EH (cell line): ENCODE measurements at places on chromosomes 13 and 19.

- DNase-seq = no peak
These were observed 30.1 kb upstream of the FFAR2 start for GRCh38 chr19:35417713-35418534.

- no peak for DNase-seq
These were observed 5.6 kb downstream of the CADM4 start for GRCh38 chr19:43634068-43634467.

DNA sequence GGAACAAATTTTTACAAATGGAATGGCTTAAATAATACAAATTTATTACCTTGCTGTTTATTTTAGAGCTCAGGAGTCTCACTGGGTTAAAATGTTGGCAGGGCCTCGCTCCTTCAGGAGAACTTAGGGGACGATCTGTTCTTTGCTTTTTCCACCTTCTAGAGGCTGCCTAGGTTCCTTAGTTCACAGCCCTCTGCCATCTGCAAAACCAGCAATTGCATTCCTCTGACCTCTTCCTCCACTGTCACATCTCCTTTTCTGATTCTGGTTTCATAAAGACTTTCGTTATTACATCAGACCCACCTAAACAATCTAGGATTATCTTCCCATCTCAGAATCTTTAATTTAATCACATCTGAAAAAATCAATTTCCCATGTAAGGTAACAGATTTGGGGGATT lies 249.6 kb upstream of the SPRY2 start:
- no peak for DNase-seq

GRCh38 chr19:44890366-44891015 lies 563 bp upstream of the TOMM40 start:
- peak; percentile 100 for DNase-seq

DNA sequence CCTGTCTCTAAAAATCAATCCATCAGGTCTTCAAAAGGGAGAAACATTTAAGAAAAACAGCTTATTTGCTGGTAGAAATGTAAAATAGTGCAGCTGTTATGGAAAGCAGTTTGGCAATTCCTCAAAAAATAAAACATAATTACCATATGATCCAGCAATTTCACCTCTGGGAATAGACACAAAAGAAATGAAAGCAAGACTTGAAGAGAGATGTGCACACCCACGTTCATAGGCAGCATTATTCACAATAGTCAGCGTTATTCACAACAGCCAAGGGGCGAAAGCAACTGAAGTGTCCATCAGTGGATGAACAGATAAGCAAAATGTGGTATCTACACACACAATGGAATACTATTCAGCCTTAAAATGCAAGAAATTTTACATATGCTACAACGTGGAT lies 45.1 kb upstream of the DOCK9 start:
- DNase-seq = no peak

- DNase-seq = no peak
These were observed 275.4 kb downstream of the DNAJC15 start for GRCh38 chr13:43298816-43299215.

GRCh38 chr19:50663482-50663790 lies 14.2 kb downstream of the C19orf81 start:
- DNase-seq = peak; percentile 19

DNA sequence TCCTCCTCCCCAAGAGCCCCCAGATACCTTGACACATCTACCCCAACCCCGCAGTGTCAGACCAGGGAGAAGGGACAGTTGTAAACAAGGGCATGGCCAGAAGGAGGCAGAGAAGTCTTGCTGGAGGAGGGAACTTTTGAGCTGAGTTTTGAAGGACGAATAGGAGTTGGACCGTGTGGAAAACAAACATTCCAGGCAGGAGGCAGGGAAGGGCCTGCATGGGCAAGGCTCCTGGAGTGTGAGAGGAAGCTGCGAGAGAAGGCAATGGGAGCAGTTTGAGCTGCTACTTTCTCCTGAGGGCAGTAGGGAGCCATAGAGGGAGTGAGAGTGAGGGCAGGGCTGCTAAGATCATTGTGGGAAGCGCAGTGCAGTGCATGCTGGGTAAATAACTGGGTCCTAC lies 23.3 kb downstream of the IL12RB1 start:
- DNase-seq = no peak

- no peak for DNase-seq
These were observed 445.4 kb downstream of the DCT start for GRCh38 chr13:94033830-94034642.

DNA sequence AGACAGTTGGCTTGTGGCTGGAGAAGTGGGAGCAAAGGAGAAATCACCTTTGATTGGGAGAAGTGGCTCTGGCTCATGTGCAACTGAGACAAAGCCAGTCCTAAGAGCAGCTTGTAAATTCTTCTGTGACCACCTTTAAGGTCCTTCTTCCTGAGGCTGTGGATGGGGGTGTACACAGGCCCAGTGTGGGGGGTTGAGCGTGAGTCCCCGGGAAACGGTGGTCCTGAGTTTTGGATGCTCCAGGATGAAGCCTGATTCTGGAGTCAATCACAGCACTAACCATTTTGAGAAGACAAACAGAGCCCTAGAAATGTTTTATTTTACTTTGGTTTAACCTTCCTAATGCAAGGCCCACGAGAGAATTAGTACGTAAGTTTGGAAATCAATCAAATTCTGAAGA lies 3.9 kb upstream of the CEBPA start:
- no peak for DNase-seq

DNA sequence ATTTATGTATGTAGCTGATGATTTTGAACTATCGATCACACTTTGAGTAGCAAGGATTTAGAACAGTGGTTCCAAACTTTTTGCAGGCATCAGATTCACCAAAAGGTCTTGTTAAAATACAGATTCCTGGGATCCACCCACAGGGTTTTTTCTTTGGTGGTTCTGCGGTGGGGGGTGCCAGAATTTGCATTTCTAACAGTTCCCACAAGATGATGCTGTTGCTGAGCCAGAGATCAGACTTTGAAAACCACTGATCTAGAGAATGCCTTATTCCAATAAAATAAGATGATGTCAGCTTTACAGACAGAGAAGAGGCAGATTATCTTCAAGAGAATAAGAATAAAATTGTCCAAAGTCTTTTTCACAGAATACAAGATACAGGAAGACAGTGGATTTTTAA lies 80.9 kb upstream of the SHISA2 start:
- peak; percentile 5 for DNase-seq

GRCh38 chr19:16106121-16106520 lies 5.6 kb upstream of the RAB8A start:
- DNase-seq = peak; percentile 62

DNA sequence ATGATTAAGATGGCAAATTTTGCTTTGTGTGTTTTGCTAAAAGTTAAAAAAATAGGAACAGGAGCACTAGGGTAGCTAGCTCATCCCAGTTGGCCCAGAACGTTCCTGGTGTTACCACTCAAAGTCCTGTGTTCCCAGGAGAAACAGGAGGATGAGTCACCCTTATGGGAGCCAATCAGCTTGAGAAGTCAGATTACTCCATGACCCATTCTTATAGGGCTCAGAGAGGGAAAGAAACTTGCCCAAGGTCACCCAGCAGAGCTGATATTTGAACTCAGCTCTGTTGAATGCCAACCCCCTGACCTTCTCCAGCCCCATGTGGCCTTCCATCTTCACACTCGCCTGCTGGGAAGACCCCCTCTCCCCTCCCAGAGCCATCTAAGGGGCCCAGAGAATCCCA lies 13.0 kb downstream of the NMRK2 start:
- DNase-seq = peak; percentile 50

GRCh38 chr13:28918030-28918429 lies 97.9 kb downstream of the MTUS2 start:
- no peak for DNase-seq

DNA sequence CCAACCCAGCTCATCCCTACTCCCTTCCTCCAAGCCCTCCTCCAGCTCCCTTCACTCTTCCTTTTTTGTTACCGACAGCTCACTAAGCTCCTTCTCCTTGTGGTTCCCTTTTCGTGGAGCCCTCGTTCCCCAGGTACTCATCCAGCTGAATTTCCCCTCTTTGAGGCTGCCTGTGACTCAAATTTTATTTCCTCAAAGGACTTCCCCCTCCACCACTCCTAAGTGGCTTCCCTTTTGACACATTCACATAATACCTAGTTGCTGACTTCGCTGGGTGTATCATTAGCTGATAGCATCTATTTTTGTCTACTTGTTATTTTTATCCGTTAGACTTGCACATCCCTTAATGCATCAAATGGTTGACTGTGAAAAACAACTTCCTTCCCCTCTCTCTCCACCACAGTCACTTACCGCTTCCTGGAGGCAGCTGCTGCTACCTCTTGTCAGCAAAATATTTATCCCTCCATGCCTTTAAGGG lies 14.5 kb downstream of the FFAR2 start:
- DNase-seq = peak; percentile 4

GRCh38 chr13:113838711-113839201 lies 25.1 kb downstream of the GAS6 start:
- no peak for DNase-seq

DNA sequence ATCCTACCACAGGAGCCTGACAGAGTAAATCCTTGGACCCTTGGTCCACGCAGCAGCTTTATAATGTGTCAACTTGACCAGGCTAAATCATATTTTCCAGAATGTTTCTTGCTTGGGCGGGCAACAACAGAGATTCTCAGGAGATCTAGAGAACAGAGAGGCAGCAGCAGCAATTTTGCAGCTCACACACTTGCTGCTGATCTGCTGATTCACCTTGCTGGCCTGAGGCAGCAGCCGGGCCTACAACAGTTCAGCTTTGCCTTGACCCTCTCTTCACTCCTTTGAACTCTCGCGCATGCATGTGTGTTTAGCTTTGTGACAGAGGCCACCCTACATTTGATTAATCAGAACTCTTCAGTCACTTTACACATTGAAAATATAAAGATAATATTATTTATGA lies 159.3 kb downstream of the UGGT2 start:
- DNase-seq = no peak

DNA sequence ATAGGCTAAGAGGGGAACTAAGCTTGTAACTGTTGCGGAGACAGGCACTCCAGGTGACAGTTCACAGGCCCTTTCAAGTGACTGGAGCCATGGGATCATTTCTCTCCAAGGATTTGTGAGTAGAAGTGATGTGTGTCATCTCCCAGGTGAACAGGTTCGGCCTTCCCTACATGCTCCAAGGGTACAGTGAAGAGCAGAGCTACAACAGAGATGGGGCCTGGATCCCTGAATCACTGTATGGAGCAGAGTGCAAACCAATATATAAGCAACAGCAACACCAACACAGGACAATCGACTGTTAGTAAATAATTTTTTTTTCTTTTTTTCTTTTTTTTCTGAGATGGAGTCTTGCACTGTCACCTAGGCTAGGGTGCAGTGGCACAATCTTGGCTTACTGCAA lies 15.0 kb downstream of the ZSCAN18 start:
- DNase-seq = no peak

GRCh38 chr13:28984825-28985224 lies 164.7 kb downstream of the MTUS2 start:
- no peak for DNase-seq

DNA sequence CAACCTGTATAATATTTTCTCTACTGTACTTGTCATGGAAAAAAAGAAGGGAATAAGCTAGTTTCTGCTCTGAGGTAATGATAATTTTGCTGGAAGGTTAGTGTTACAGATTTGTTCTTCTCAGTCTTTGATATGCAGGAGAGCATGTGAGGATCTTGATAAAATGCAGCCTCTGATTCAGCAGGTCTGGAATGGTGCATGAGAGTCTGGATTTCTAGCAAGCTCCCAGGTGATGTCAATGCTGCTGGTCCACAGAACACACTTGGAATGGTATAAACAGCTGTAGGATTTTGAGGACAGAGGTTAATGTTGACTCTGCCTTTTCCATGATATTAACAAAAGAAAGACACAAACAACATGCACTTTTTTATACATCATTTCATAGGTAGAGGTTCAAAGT lies 173.6 kb downstream of the NDFIP2 start:
- no peak for DNase-seq

DNA sequence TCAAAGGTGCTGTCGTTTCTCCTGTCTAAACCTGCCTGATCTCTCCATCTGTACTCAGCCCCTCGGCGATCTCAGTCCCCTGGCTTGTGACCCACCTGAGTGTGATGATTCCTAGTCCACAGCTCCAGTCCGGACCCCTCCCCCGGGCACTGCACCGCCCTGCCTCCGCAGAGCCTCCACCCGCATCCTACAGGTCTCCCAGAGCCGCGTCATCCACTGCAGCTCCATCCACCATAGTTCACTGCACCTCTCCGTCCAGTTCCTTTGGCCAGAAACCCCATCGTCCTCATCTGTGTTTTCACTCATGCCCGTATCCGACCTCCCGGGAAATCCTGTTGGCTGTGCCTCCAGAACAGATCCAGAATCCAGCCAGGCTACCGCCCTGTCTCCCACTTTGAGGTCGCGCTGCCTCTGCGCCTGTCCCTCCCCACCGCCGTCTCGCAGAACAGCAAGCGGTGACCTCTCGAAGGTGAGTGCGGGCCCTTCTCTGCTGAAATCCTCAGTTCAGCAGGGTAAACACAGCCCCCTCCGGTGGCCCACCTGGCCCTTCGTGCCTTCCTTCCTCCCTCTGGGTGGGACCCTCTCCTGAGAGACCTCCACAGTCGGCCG lies 51.9 kb upstream of the MCF2L start:
- DNase-seq = no peak

DNA sequence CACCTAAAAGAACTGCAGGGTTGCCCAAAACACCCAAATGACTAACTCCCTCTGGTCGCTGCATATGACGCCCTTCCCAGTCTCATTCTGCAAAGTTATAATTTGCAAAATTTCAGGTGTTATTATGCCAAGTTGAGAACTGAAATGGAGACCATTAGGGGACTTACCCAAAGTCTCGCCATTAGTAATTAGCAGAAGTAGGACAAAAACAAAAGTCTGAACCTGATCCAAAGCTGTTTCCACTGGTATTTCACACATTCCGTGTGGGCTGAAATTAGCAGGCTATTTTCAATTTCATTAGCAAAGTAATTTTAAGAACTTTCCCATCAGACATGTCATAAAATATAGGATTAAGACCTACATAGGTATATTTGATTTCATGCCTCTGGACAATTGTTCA lies 6.8 kb downstream of the RUBCNL start:
- DNase-seq = no peak

DNA sequence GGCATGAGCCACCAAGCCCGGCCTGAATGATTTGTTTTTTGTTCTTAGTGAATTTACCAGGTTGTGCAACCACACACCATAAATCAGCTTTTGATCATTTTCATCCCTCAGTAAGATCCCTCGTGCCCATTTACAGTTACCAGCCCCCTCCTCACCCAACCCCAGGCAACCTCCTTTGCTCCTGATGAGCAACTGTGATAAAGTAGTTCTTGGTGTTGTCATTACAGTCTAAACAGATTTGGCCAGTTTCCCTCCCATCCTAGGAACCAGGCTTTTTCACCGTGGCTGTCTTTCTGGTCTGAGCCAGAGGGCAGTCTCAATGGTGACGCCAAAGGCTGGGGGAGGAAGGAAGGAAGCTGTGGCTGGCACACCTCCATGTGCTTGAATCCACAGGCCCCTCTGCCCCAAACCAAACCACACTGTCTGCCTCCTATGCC lies 61.2 kb upstream of the WDFY2 start:
- DNase-seq = peak; percentile 81

GRCh38 chr13:35789335-35790165 lies 313.1 kb upstream of the MAB21L1 start:
- DNase-seq = peak; percentile 64

- DNase-seq = no peak
These were observed 508.5 kb downstream of the KLF12 start for GRCh38 chr13:73625562-73626339.

- DNase-seq = no peak
These were observed 11.4 kb downstream of the ETFB start for GRCh38 chr19:51354742-51355148.
